ENCODE measurements at places on chromosomes 7 and 10.

GRCh38 chr7:124205526-124205925 lies 172.7 kb upstream of the TMEM229A start:
- DNase-seq = no peak

DNA sequence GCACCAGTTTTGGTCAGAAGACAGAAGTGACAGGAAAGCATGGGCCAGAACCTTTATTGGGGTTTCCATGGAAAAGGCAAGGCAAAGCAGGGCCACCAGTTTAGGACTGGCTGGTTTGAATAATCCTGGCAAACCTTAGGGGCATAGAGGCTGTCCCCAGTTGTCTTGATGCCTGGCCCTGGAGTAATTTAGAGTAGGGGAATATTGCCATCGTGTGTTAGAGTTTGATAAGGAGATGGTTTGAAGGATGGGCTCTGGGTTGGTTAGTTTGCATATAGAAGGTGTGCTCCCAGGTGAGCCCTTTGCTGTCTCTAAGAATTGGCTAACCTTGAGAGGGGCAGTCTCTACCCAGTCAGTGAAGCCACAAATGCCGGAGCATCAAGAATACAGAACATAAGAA lies 79.6 kb downstream of the ZNF777 start:
- no peak for DNase-seq

DNA sequence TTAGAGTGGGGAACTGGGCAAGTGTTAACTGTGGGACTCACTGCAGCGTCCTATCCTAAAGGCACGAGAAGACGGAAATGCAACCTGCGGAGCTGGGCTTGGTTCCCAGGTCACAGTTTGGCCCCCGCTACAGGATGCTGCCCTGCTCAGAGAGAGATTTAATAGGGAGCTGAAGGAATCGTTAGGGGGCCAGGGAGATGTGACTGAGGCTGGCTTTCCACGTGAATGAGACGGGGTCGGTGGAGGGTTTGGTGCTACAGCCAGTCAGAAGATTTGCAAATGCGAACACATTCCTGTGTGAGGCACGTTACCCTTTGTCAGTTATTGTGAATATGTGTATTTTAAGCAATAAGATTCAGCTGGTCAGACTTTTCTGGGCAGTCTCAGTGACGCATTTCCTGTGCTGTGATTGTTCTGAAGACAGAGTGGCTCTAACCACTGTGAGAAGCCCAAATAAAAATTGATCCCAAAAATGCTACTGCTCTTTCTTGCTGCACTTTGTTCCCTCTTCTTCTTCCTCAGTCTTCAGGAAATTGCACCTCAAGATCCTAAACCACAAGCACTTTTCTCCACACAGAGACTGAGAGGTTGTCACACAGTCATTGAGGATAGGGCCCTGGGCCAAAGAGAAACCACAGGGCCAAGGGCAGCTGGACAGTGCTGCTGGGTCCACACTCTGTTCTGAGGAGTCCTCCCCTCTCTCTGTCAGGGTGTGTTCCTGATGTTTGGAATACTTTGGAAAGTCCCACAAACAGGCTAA lies 21.2 kb downstream of the CYP17A1 start:
- no peak for DNase-seq

- no peak for DNase-seq
Observed at GRCh38 chr10:70280099-70280498, 3.7 kb downstream of the NPFFR1 start.

- peak; percentile 27 for DNase-seq
Observed at GRCh38 chr10:15433850-15434537, 62.9 kb upstream of the FAM171A1 start.

- DNase-seq = peak; percentile 29
Observed at GRCh38 chr7:22854158-22855048, 31.8 kb upstream of the TOMM7 start.

DNA sequence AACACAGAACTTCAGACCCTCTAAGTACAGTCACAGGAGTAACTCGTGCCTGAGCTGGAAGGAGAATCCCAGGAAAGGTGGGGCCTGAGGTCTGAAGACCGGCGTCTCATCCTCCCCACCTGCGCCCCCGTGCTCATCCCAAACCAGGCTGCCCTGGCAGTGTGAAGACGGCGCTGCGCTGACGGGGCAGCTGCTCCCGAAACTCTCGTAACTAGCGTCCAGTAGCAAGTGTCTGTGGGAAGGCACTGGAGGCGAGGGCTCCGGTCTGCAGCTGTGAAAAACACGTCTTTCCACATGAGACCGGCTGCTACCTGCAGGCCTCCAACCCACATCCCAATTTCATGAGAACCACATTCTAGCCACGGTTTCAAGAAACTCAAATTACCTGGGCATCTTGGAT lies 136.6 kb upstream of the RNF32 start:
- no peak for DNase-seq

DNA sequence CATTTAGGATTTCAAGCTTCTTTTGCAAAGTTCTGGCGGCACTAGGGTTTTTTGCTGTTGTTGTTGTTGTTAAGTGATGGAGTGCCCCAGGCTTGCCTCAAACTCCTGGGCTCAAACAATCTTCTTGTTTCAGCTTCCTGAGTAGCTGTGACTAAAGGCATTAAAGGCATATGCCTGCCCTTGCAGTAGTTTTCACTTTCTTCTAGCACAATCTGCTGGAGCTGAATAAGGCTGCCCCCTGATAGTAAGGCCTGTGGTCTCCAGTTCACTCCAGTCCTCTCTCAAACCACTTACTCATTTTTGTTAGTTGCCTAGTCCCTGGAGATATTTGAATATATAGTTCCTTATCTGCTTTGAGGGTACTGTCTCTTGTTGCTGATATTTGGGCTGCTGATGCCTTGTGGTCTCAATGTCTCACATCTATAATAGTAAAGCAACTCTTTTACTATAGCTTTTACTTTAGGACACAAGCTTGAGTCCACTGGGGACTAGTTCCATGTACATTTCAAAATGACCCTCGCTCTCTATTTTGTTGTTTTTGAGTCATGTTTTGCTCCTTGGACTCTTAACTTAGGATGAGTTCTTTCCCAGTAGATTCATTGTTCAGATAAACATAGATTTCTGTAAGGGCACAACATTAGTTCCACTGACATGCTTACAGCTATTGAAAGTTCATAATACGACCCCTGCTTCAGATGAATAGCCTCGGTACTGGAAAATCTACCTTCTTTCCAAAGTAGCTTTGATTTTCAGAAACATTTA lies 25.5 kb downstream of the PHF14 start:
- no peak for DNase-seq

DNA sequence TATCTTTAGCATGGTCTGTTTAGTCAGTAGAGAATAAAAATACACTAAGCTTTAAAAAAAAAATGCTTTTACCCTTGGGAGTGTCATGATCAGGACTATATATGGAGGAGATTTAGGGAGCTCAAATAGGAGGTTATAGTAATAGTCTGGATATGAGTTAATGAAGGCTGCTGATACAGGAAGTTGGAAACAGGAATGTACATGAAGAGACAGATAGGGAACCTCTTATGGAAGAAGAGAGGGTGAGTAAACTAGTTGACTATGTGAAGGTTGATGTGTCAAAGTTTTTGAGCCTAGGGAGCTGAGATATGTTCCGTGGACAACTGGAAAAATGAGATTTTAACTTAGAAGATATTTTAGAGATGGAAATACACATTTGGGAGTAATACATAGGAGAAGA lies 472.0 kb upstream of the FZD8 start:
- DNase-seq = no peak

DNA sequence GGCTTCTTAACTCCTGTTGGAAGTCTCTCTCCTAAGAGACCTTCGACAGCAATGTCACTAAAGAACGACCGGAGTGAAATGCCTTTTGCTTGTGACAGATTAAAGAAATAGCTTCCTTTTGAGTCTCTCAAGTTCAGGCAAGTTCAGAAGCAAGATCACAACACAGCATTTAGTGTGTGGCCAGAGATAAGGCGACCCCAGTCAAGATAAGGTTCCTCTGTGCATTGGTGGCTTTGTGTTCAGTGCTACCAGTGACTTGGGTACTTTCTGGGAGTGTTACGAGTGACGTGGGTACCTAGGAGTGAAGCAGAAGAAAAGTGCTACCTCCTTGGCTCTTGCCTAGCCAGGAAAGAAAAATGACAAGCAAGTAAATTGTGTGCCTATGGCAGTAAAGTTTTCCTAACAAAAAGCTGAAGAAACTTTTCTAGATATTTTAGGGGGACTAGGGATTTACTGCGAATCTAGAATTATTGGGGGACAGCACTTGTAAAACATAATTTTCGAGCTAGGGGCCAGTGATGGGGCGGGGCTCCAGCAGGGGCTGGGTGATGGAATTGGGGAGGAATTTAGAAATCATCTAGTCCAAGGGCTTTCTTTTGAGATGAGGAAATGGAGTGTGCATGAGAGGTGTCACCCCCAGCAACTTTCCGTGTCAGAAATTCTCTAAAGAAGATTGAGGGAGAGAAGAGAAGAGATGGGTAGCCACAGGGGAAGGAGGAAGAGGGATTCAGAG lies 191.9 kb upstream of the LYZL2 start:
- no peak for DNase-seq

DNA sequence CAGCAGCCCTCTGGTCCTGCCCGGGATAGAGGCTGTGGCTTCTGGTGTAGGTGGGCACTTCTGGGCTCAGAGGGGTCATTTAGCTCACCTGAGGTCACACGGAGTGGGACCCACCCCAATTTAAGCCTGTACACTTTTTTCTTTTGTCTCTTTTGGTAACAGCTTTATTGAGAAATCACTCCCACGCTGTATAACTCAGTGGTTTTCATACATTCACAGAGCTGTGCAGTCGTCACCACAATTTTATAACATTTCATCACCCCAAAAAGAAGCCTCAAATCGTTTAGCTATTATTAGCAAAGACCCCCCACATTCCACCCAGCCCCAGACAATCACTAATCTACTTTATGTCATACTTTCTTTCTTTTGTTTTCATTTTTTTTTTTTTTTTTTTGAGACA lies 62.3 kb downstream of the LHPP start:
- no peak for DNase-seq

DNA sequence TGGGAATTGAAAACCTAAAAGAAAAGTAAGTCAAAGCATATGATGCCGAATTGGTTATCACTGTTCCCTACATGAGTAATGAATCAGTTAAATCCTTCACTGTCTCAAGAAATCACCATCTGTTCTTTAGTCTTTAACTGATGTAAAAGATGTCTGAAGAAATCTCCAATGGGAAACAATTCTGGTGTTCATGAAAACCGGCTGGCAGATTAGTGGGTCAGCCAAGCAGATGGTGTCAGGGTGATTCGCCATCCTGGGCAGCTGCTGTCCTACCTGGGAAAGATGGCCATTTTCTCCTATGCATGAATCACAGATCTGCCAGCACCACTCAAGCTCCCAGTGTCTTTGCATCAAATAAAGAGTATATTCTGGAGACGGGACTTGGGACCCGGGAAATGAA lies 925.2 kb upstream of the GHITM start:
- DNase-seq = no peak

DNA sequence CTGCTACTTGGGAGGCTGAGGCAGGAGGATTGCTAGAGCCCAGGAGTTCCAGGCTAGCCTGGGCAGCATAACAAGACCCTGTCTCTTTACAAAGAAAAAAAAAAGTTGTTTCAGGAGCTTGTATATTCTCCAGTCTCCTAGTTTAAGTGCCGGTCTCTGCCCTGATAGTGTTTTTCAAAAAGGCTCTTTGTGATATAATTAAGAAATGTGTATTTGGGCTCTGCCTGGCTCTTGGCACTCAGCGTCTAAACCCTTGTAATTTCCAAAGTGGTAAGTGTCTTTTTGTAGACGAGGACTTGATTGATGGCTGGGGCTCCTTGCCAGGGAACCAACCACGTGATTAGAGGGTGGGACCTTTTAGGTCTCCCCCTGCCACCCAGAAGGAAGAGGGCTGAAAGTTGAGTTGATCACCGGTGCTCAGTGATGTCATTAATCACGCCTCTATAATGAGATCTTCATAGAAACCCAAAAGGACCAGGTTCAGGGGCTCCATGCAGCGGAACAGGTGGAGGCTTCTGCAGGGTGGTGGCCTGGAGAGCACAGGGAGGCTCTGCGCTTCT lies 4.4 kb downstream of the EIF3B start:
- peak; percentile 51 for DNase-seq

DNA sequence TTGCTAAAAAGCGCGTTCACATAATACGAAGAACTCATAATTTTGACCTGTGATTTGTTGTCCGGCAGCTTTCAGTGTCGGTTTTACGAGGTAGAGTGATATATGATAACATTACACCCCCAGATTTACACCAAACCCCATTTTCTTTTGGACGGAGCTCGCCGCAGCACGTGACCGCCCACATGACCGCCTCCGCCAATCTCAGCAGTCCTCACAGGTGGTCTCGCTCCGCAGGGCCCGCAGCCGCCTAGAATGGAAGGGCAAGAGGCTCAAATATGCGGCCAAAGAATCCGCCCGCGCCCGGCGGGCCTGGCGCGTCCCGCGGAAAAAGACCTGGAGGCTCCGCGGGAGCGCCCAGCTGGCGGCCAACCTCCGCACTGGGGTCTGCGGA lies at the start of gene HOXA7:
Gene HOXA7 (minus strand): TSS at position 168 of the 391 bp plus-strand sequence. CDS start 130 bp downstream, at position 38.
- peak; percentile 70 for DNase-seq

GRCh38 chr10:22969704-22970103 lies 41.9 kb downstream of the ARMC3 start:
- no peak for DNase-seq

DNA sequence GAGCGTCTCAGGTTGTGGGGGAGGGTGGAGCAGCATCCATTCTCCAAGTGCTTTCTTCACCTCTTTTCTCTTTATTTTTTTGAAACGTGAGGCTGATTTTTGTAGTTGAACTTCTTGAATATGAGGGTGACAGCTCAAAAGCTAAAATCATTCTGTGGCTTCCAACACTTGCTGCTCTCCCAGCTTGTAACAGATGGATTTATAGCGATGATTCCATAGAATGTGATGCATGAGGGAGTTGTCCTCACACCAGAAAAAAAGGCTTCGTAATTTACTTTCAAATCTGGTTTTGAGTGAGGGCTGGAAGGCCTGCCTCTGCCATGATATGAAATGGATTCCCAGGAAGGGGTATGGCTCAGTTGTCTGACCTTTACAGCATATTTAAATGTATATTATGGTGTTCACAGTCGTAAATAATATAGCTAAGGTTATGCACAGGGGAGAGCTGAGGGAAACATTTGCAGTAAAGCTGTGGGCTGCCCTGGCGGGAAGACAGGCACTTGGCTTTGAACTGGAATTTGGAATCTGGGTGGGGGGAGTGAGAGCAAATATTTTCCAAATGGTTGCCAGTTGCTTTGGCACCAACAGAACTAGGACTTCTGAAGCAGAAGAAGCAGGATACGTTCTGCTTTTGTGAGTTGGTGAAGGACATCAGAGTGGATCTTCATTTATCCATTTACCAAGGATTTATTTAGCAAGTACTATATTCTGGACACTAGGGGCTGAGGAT lies 166.7 kb downstream of the SORCS3 start:
- DNase-seq = no peak

GRCh38 chr7:44922351-44922694 lies 37.0 kb upstream of the PURB start:
- DNase-seq = no peak

- no peak for DNase-seq
Observed at GRCh38 chr10:7397049-7398035, 13.5 kb downstream of the SFMBT2 start.

GRCh38 chr10:11849911-11850310 lies 26.8 kb downstream of the PROSER2 start:
- DNase-seq = no peak

Data from NCI-H1436 (cell line).